ENCODE measurements at places on chromosomes 2 and 18. TPM values are rescaled to one million over a fixed set of nuclear protein-coding genes. Genes with fewer than 3 reads are reported as not detected.

- DNase-seq, result no peak
Measured at GRCh38 chr2:113061896-113062770, 3.1 kb downstream of the IL36RN start.

DNA sequence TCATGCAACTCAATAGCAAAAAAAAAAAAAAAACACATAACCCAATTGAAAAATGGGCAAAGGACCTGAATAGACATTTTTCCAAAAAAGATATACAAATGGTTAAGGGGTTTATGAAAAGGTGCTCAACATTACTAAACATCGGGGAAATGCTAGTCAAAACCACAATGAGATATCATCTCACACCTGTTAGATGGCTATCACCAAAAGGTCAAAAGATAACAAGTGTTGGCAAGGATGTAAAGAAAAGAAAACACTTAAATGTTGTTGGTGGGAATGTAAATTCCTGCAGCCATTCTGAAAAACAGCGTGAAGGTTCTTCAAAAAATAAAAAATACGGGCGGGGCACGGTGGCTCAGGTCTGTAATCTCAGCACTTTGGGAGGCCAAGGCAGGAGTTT is 112.4 kb upstream of the CAB39 start:
- no peak for DNase-seq

GRCh38 chr2:69138793-69139459 is 125.9 kb downstream of the ANTXR1 start:
- DNase-seq, result no peak

DNA sequence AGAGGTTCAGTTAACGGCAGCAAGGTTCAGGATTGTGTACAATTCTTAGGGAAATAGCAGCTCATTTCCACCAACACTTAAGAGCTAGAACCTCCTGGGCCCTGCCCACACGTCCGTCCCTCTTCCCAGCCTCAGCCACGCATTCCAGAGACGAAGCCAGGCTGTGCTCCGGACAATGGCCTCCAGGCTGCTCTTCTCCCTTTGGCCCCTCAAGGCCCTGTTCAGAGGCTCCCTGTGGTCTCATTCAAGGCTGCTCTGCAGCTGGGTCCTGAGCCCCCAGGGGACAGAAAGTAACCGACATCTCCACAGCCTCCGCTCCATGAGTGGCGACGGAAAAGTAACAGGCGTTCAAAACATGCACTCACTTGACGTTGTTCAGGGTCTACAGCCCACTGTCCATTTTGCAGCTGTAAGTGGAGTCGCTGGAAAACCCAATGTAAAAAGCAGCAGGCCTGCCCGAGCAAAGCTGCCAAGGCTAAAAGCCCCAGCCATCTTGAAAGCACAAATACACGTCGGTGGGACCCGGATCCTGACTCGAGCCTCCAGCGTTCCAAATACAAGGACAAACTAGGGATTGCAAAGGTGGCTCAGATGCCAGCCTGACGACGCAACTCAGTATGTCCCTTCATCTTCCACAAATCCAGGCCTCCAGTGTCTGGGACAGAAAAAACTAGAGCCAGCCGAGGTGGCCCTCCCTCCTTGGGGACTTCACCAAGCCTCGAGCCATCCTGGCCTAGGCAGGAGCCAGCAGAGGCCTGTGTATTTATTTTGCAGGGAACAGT is 76.9 kb downstream of the NDUFA10 start:
- DNase-seq, result no peak

GRCh38 chr2:146385031-146385430 is 1459.8 kb upstream of the ACVR2A start:
- no peak for DNase-seq

The ZNF385B gene
- 1.2 TPM for total RNA-seq

Measured in tibial nerve (tissue), 4 donors.